ENCODE measurements at places on chromosomes 1 and 21.

DNA sequence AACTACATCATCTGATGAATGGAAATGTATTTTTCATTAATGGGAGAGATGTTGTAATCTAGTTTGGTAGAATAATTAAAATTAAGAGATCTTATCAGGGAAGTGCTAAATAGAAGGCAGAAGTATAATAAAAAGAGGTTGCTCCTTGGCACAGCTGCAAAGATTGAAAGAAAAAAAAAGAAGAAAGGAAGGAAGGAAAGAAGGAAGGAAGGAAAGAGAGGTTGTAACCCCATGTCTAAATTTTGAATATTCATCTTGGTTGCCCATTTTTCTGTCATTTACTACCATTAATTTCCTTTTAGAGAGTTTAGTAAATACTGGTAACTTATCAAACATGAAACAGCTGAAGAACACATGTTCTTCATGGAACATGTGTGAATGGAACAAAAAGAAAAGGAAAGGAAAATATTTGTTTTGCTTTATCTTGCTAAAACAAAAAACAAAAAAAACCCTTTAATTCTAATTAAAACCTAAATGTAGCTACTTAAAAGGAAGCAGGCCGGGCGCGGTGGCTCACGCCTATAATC, 10.5 kb upstream of the MDM4 start:
- no peak for DNase-seq

DNA sequence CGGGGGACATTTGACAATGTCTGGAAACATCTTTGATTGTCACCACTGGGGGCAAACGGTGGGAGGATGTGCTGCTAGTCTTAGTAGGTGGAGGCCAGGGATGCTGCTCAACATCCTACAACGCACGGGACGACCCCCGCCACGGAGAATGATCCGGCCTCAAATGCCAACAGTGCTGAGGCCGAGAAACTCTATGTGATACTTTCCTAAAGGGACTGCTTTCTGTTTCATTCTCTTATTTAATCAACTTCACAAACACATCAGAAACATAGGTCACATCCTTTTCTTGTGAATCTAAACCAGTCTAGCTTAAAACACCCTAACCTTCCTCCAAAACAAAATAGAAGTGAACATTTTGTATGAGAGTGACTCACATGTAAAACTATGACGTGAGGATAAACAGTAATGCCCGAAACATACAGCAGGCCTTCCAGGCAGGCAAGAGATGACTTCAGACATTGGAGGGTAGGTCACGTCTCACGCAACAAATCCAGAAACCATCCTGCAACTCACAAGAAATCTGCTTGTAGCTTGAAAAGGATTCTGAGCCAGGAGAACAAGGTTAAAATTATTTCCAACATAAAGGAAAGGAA, 37.2 kb upstream of the ETS2 start:
- DNase-seq: peak; percentile 83

DNA sequence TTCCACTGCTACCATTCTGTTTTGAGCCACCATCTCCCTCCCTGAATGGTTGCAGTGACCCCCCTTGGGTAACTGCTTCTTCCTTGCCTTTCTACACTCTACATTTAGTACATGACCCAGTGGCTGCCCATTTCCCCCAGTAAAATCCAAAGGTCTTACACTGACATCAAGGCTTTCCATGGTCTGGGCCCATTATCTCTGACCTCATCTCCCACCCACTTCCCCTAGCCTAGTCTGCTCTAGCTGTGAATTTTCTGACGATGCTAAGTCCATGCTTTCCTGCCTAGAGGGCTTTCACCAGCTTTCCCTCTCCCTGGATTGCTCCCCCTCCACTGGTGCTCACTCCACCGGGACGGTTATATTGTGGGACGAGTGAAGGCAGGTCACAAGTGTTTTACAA, 219.2 kb downstream of the RYR2 start:
- DNase-seq: no peak

GRCh38 chr1:112319371-112320040, 76.5 kb upstream of the CTTNBP2NL start:
- DNase-seq: no peak

Measured in trophoblast cell (in vitro differentiated cells and primary cell).